Esophagus (tissue), 2 donors: ENCODE measurements at places on chromosomes 11 and 22. TPM values are rescaled to one million over a fixed set of nuclear protein-coding genes. Genes with fewer than 3 reads are reported as not detected.

Gene FOLR3
- 0.41 TPM for polyA plus RNA-seq

Gene SDHAF2
- 25.4 TPM for polyA plus RNA-seq

Gene SCO2
- polyA plus RNA-seq = 0.61 TPM

Gene OR9G1
- polyA plus RNA-seq = not detected

Gene TIGD3
- 0.16 TPM for polyA plus RNA-seq

Gene FAM181B
- polyA plus RNA-seq = 0.29 TPM
